ENCODE measurements at places on chromosomes 13 and 19. TPM values are rescaled to one million over a fixed set of nuclear protein-coding genes. Genes with fewer than 3 reads are reported as not detected.

SHISA2 gene
- total RNA-seq = not detected

- no peak for DNase-seq
These were observed 7.2 kb downstream of the TMEM255B start for GRCh38 chr13:113766035-113766800.

DNA sequence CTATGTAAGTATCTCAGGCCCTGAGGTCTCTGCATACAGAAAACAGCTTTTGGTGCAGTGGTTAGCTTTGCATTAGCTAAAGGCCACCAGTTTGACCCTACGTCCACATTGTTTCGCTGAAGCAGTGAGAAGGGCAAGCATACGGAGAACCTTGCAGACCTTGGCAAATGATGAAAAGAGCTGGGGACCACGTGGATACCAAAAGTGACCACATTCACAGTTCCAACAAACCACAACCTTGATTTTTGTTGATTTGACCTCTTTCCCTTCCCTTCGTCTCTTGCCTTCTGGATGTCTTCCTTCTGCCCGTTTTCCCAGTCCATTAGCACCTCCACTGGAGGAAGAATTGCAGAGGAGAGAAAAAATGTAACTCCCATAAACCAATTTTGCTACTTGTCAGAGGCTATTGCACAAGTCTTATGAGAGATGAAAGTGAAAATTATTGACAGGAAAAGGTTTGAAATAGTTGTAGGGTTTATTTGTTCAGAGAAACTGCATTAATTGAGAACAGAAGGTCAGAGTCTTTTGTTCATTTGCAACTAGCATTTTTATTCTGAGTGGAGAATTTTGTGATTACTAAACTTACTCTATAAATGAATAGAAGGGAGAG is 293.9 kb upstream of the HTR2A start:
- DNase-seq = no peak

CEACAM19 gene
- total RNA-seq = 2.6 TPM

SELENOW gene
- 328 TPM for total RNA-seq

DNA sequence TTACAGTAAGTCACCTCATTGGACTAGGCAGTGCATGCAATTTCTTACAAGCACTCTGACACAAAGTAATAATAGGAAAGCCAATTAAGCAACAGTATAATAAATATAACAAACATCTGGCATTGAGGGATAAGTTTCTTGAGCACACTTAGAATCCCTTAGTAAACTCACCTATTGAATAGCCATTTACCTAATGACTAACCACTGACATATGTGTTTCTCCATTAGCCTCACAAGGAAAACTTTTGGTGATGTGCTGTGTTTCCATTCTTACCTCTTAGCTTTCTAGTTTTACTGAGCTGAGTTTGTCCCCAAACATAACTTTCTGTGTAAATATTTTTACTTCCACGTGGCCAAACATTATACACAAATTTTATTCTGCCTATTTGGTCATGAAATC is 47.4 kb upstream of the PCDH9 start:
- no peak for DNase-seq

DNA sequence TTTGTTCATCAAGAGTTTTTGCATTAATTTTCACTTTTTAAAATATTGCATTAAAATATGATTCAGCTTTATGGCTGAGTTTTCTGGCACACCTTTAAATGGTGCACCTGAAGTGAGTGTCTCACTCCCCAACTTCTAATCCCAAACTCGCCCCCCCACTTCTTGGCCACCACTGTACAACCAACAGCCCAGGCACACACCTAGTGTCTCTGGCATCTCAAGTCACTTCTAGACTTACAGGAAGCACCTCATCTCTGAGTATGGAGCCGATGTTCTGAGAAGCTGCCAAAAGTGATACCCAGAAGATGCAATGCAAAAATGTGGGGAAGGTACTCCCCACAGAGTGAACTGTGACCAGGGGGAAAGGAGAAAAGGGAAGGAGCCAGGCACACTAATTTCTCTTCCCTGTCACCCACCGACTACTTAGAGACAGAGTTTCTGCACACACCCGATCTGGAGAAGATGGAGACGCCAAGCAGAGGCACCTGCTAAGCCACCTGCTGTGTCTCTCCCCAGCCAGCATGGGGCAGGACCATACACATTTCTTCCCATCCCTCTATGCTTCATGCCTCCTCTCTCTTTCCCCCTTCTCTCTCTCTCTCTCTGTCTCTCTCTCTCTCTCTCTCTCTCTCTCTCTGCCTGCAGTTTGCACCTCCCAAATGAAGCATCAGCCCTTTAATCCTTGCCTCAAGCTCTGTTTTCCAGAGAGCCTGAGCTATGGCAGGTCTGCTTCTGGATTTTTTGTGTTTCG is 155.3 kb upstream of the ZNF507 start:
- DNase-seq = no peak

CCDC122 gene
- 16.0 TPM for total RNA-seq

DNA sequence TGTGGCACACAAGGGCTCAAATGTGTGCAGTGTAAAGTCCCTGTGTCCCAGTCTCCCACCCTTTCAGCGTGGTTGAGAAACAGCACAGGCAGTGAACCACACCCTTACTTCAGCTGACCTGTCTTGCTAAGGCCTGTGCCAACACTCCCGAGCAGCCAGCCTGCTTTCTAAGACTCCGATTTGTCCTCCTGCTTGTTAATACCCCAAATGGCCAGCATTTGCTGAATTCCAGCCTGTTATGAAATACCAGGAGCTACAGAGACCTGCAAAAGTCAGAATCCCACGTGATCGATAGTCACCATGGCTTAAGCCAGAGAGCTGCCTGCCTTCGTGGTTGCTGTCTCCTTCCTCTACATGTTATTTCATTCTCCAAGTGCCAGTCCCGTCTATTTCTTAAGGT is 200.5 kb downstream of the FGF9 start:
- peak; percentile 23 for DNase-seq

DNA sequence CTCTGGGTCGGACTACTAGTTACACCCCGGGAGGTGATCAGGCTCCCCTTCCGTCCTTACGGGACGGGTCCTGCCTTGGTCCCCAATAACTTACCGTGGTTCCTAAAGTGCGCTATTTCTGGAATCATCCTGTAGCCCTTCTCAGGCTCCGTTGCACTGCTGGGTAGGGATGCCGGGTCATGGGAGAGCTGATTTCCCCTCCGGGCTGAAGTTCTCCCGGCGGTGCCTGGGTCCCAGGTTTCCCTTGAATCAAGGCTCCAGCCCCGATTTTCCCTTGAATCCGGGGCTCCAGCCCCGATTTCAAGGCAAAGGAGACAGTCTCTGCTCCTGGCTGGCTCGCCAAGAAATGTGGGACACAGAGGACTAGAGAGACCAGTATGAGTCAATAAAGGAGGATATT is 43.4 kb downstream of the ZNF493 start:
- DNase-seq = no peak

- DNase-seq = no peak
These were observed 63.1 kb downstream of the DLEU7 start for GRCh38 chr13:50780201-50781015.

DNA sequence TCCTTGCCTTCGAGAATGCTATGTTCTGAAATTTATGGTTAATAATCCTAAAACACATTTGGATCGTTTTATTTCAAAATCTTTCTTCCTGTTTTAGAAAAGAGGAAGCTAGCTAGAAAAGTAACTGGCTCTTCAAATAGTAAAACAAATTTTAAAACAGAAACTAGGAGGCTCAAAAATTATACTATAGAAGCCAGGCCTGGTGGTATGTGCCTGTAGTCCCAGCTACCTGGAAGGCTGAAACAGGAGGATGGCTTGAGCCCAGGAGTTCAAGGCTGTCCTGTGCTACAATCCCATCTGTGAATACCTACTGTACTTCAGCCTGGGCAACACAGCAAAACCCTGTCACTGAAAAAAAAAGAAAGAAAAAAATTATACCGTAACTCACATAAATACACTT is 57.9 kb downstream of the ELF1 start:
- DNase-seq = no peak

C19orf67 gene
- total RNA-seq = not detected

VSTM1 gene
- not detected for total RNA-seq

DNA sequence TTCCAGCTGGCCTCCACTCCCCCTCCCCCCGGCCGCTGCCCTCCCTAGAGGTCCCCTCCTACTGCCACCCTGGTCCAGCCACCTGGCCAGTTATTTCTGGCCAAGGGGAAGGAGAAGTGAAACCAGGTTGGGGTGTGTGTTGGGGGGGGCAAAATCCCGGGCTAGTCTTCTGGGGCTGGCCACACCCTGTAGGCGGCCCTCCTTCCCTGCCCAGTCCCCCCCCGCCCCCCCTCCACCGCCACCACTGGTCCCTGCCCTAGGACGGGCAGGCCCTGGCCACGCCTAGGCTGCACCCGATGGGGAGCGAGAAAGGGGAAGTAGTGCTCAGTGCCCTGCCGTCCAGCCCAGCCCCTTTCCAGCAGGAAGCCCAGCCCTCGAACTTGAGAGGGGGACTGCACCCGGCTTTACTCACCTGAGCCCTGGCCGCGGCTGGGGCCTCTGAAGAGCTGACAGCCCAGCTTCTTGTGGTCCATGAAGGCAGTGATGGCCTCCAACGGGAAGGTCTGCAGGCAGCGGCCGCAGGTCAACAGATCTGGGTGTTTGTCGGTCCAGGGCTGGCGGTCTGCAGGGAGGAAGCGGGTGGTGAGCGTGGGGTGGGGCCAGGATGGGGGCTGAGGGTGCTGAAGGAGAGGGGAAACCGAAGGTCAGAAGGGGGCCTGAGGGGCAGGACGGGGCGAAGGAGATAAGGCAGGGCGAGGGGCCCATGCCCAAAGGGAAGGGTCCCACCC is 813 bp downstream of the ZNF296 start:
- peak; percentile 58 for DNase-seq

GRCh38 chr13:44157606-44158005 is 216.0 kb upstream of the SERP2 start:
- peak; percentile 44 for DNase-seq

DNA sequence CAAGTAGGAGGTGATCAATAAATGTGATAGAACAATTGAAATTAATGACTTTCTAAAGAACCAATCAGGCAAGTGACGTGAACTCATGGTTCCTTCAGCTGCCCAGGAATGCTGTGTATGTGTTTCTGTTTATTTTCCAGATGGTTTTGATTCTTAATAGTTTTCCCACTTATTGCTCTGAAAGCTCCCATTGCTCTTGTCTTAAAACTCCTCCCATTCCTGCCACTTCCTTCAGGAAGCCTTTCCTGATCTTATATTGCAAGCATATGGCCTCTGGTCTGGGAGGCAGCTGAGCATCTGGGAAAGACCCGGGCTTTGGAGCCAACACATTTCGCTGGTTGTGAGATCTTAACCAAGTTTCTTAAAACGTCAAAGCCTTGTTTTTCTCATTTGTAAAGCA is 17.1 kb upstream of the LATS2 start:
- peak; percentile 57 for DNase-seq

GRCh38 chr13:47287291-47287751 is 390.5 kb upstream of the HTR2A start:
- DNase-seq = no peak

TSEN34 gene
- total RNA-seq = 82.5 TPM

DNA sequence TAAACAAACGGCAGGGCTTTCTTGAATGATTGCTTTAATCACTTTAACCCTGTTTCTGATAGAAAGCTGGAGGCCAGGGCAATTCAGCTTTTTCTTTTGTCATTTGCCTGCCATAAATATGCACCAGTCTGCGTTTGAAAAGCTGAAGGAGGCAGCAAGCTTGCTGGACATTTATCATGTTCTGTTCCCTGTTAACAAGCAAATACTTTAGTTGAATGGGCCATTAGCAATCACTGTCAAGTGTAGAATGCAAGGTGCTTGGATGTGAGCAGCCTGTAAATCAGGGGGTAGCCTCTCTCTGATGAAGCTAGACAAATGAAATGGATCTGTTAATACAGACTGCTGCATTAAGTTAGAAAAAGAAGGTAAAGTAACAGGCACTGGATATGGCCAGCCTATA is 7.6 kb downstream of the EFNB2 start:
- DNase-seq = no peak

- no peak for DNase-seq
These were observed 3.8 kb downstream of the MZF1 start for GRCh38 chr19:58569191-58569942.

DNA sequence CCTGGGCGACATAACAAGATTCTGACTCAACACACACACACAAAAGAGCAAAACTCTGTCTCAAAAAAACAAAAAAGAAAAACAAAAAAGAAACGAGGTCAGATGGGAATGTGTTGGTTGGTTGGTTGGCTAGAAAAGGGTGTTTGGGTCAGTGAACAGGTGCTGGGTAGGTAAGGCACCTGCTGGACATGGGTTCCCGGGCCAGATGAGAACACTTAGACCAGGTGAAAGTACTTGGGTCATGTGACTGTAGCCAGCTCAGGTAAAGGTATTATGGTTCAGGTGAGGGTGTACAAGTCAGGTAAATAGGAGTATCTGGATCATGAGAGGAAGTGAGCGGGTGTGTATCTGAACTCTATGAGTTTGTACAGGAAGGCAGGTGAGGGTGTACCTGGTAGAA is 14.5 kb upstream of the ZNF414 start:
- DNase-seq = no peak

Data from fibroblast of villous mesenchyme (primary cell).